ENCODE measurements at places on chromosomes 1 and 21.

GRCh38 chr1:1630191-1630964 is 1.6 kb upstream of the MMP23B start:
- peak; percentile 87 for DNase-seq

- no peak for DNase-seq
Observed at GRCh38 chr1:163897412-163898155, 575.8 kb downstream of the NUF2 start.

- DNase-seq = no peak
Observed at GRCh38 chr1:87941337-87941946, 612.8 kb downstream of the LMO4 start.

DNA sequence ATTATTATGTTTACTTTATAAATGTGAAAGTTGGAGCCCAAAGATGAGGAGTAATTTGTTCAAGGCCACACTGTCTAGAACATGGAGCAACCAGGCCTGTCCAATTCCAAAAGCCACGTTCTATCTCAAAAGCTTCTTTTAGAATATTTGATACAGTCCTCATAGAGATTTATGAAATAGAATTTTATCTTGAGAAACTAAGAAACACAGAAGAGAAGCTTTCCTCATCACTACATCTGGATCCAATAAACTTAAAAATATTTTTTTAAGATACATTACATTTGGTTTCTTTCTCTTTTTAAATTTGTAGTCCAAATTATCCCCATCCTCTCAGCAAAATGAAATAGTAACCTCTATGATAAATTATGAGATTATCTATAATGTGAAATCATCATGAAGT is 58.9 kb downstream of the DDAH1 start:
- no peak for DNase-seq

GRCh38 chr1:185939142-185939541 is 205.0 kb downstream of the HMCN1 start:
- DNase-seq = no peak

DNA sequence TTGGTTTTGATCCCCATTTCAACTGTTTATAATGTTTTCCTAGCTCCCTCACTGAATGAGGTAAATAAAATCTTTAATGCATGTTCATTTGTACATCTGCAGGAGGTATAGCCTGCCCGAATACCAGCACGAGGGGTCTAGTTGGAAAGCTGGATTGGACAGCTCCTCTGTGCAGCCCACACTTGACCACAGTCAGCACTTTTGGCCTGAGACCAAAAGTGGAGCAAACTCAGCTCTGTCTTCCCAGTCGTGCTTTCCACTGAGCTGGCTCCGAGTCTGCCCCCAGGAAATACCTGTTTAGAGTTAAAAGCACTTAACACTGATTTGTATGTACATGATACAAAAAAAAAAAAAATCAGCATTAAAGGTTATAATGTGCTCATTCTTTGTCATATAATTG is 224.4 kb downstream of the DSCAM start:
- DNase-seq = no peak

DNA sequence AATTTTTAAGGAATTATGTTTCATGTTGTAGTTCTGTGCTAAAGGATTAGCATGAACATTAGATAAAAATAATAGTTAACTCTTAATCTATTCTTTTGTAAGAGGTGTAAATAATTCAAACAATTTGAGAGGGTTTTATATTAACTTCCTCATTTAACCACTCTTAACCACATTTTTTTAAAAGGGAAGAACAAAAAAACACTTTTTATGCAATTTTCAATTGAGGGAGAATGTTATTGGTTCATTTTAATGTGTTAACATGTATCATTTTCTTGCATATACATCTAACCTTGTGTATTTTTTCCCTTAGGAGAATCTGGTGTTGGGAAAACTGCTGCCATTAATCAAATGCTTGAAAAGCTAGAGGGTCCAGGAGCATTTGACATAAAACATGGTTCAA is 169.0 kb downstream of the LBR start:
- no peak for DNase-seq

- DNase-seq = no peak
Observed at GRCh38 chr1:23720256-23720995, 22.8 kb upstream of the ELOA start.

- DNase-seq = peak; percentile 29
Observed at GRCh38 chr1:231626535-231626950, at the start of gene DISC1. Gene DISC1 (plus strand): TSS chr1:231626790. CDS start chr1:231626868, 78 bp downstream.

DNA sequence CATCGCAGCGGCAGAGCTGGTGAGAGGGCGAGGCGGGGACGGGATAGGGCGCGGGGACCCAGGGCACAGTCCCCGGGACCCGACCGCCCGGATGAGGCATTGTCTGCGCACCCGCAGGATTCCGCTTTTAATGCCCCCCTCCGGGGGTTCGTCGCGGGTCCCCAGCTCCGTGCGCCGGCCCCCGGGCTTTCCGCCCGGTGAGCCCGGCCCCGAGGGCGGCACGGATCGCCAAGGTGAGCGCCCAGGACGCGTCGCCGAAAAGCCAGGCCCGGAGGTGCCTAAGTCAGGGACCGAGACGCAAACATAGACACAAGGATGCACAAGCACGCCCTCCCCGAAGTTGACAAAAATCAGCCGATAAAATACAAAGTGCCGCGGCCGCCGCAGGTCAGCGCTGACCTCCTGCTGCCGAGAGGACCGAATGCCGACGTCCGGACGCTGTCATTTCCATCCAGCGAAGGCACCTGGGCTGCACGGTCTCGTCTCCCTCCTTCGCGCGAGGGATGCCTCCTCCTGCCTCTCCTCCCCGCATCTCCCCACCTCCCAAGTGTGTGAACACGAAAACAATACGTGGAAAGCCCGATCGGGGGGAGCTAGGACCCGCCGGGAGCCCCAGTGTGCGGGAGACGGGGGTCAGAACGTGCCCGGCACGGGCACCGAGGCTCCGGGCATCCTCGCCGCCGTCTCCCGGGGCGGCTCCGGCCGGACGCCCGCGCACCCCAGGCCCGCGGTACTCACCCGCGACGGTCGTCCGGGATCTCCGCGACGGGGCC is 101.1 kb upstream of the SOD1 start:
- no peak for DNase-seq

GRCh38 chr1:235017191-235017590 is 111.4 kb downstream of the TOMM20 start:
- DNase-seq = no peak

DNA sequence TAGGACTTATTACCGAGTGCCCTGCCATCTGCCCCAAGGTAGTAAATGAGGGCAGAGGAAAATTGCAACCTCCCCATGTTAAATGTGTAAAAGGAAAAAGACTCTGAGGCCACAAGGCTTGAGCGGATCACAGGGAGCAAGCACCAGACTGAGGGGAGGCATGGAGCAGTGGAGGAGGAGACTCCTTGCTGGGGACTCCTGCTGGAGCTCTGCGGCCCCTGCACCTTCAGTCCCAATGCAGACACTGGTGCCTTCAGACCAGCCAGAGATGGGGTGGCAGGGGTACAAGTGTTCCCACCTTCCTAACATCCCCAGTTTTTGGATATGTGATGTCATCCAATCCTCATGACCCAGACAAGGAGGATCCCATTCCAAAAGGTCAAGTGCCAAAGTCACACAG is 128.4 kb upstream of the NGF start:
- DNase-seq = no peak

GRCh38 chr21:36209626-36210171 is 53.1 kb downstream of the DOP1B start:
- peak; percentile 2 for DNase-seq

DNA sequence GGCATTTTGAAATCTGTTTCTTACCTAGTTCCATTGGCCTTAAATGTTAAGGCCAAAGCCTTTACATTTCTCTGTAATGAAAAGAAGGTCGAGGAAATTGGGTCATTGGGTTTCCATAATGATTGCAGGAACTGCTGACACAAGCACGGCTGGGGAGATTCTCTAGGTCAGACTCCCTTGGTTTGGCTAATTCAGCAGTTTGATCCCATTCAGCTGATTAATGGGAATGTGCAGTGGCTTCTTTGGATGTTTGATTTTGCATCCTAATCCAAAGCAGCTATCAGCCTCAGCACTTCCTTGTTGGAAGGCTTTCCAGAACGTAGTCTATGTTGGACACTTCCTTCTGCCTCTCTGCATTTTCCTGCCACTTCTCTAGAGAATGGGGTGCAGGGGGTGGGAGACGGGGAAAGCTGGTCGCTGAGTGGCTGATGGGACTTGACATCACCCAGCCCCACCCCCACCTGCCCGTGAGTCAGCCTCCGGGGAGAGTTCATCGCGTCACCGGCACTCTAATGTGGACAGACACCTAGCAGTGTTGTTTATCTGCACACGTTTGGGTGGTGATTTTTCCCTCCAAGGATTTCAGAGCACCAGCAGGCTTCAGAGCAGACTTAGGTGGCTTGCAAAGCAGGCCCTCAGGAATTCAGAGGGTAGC is 5.4 kb downstream of the PSEN2 start:
- no peak for DNase-seq

DNA sequence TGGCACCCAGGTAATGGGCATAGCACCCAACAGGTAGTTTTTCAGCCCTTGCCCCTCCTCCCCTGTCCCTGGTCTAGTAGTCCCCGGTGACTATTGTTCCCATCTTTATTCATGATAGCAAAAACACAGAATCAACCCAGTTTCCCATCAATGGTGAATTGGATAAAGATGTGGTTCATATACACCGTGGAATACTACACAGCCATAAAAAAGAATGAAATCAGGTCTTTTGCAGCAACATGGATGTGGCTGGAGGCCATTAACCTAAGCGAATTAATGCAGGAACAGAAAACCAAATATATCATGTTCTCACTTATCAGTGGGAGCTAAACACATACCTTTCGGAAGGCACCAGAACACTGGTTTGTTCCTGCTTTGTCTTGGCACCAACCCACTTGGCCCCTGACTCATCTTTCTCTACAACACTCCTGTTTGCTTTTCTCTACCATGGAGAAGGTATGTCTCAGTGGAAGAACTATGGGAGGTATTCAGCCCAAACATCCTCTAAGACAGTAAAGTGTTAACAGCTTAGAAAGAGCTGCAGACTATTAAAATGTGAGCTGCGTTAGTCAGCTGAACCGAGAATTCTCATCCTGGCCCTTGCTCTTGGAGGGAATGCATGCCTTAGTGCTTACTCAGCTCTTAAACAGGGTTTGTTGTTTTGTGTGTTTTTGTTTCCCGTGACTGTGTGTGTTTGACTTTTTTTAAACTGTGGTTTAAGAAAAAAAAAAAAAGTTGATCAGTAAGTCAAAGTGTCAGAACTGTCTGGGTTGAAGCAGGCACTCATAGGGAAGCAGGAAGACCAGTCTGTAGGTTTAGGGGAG is 203.0 kb downstream of the TOMM20 start:
- no peak for DNase-seq

GRCh38 chr1:152185544-152186391 is 26.7 kb upstream of the RPTN start:
- DNase-seq = peak; percentile 11

GRCh38 chr1:112501810-112502641 is 6.7 kb upstream of the WNT2B start:
- peak; percentile 14 for DNase-seq

DNA sequence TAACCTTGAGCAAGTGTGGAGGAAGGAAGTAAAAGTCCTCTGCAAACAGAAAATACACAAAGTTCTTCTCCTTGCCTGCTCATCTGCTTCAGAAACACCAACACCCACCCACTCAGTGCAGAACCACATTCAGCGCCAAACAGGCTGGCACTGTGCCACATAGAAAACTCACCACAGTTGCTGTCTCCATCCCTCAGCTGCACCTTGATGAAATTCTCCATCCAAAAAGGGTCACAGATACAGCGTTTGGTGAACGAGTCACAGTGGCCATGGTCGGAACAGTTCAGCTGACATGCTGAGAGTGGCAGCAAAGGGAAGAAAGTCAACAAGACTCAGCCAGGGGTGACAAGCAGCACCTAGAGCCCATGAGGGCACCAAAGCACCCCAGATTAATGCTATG is 114.5 kb downstream of the KIAA0319L start:
- DNase-seq = no peak

DNA sequence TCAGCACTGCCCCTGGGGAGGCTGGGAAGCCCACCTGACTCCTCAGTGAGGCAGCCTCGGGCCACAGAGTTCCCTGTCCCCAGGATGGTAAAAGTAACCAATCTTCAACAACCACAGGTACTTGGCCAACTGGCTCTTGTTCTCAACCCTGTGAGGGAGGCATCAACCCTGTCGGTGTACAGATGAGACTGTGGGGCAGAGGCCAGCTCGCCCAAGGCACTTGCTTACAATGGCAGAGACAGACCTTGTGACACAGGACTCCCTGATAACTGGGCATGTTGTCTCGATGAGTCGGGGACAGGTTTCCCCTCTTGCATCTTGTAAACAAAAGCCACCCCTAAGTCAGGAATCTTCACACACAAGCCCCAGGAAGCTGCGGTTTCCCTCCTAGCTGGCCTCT is 8.0 kb downstream of the SLC30A2 start:
- no peak for DNase-seq

DNA sequence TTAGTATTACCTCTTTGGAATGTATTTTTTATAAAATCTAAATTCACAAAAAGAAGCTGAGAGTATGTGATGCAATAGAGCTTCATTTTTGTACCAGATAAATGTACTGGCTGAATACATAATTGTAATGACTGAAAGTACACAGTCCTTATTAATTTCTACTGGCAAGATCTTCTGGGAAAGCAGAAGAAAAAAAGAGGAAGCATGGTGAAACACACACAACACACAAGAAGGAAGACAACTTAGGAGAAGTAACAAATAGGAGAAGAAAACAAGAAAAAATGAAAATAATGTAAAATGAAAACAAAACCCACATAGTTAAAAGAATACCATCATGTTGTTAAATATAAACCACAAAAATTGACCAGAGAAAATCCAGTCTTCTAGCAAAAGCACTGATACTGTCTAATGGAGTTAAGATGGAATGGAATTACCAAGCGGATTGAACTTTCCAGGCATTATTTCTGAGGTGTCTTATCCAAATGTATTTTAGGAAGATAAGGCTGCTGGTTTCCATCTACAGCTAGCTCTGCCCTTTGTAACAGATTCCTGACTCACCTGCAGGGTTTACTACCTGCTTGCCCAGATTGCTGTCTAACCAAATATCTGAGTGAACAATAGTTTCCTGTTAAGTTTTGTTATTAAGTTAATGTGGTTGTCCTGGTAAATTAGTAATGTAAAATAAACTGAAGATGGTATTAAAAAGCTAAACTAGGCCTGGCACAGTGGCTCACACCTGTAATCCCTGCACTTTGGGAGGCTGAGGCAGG is 4.5 kb upstream of the COP1 start:
- DNase-seq = no peak

DNA sequence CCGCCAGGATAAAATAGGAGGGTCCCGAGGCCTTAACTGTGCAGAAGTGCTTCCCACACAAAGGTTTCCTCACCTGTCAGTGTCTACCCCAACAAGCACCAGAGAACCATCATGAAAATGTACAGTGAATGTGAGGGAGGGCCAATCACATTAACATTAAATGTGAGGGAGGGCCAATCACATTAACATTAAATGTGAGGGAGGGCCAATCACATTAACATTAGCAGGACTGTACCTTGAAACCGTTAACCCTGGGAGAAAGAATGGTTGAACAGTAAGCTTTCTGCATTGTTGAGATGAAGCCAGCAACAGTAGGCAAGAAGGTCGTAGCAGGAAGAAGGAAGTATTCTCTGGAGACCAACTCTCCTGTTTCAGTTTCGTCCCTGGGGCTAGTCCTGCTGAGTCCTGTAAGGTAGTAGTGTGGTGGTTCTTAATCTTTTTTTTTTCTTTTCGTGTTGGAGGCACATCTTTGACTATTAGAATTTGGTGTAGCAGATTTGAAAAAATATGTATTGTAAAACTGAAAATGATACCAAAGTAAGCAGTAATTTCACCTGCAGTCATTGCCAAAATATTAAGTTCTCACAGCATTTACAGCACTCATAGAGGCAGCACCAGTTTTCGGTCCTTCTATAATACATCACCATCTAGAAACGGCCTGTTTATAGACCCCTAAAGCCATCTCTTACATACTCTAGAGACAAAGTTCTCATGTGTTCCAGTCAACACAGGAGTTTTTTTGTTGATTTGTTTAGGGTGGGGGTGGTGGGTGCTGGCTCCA is 98.6 kb upstream of the PPP2R5A start:
- no peak for DNase-seq

All from stimulated activated CD8-positive, alpha-beta memory T cell treated with anti-CD3 and anti-CD28 coated beads, Interleukin-7, amount 100 ng/mL, for 1 hour (primary cell).